ENCODE measurements at places on chromosomes 4 and X.

DNA sequence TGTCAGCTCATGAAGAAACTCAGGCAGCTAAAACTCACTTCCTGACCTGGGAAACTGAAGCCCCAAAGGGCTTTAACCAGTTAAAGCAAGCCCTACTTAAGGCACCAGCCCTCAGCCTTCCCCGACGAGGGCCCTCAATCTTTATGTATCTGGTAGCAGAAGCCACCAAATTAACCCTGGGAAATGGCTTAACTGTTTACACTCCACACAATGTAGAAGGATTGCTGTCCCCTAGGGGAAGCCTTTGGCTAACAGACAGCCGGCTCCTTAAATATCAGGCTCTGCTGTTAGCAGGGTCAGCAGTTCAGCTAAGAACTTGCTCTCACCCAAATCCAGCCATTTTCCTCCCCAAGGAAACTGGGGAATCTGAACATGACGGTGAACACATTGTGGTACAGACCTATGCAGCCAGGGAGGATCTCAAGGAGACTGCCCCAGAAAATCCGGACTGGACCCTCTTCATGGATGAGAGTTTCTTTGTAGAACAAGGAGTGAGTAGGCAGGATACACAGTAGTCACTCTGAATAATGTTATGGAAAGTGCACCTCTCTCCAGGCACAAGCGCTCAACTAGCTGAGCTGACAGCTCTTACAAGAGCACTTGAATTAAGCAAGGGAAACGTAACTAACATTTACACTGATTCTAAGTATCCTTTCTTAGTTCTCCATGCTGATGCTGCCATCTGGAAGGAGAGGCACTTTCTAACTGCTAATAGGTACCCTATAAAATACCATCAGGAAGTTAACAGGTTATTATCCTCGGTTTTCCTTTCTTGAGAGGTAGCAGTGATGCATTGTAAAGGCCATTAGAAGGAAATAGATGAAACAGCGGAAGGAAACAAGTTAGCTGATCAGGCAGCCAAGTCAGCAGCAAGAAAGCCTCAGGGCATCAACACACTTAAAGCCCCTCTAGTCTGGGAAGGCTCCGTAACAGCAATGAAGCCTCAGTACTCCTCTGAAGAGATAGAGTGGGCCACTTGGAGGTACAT is 9.6 kb upstream of the NAF1 start:
- no peak for DNase-seq

- DNase-seq: no peak
Measured at GRCh38 chr4:537436-538264, 38.4 kb downstream of the TMEM271 start.

GRCh38 chrX:20300822-20301221 is 34.1 kb upstream of the RPS6KA3 start:
- DNase-seq: no peak

DNA sequence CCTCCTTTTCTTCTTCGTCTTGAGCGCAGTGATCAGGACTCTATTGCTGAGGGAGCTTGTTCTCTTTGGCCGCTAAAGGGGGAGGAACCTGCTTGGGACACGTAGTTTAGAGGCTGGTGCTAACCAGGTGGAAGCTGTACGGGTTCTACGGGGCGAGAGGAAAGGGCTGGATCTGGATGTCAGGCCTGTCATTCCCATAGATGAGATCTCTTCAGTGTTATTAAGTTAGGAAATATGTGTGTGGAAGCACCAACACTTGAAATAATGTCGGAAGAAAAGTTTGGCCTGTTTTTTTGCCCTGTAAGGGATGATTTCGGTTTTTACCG is 643 bp downstream of the SRP72 start:
- peak; percentile 71 for DNase-seq

- no peak for DNase-seq
Measured at GRCh38 chr4:89161841-89162240, 50.5 kb downstream of the TIGD2 start.

Measured in activated effector memory CD4-positive, alpha-beta T cell treated with anti-CD3 and anti-CD28 coated beads, Interleukin-2, amount 50 U/mL, for 16 hours (primary cell).